ENCODE measurements at places on chromosomes 2 and 18.

DNA sequence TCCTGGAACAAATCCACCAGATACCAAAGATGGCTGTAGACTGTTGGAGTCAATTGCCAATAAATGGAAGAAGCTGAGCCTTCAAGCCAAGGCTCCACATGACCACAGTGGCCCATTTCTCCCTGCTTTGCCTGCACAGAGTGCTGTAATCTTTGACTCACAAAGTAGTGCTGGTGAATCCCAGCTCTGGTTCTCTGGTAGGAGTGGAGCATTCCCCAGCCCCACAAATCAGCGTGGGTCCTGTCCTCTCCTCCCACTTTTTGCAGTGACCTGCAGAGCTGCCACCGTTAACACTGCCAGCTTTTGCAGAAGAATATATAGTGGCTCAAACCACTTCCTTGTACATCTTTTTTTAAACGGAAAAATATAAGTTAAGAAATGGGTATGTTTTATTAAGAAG is 93.9 kb downstream of the MGAT5 start:
- DNase-seq: no peak

- DNase-seq: no peak
Measured at GRCh38 chr18:75227535-75228296, 17.1 kb downstream of the TSHZ1 start.

- DNase-seq: no peak
Measured at GRCh38 chr2:65053199-65053598, 3.0 kb upstream of the CEP68 start.

DNA sequence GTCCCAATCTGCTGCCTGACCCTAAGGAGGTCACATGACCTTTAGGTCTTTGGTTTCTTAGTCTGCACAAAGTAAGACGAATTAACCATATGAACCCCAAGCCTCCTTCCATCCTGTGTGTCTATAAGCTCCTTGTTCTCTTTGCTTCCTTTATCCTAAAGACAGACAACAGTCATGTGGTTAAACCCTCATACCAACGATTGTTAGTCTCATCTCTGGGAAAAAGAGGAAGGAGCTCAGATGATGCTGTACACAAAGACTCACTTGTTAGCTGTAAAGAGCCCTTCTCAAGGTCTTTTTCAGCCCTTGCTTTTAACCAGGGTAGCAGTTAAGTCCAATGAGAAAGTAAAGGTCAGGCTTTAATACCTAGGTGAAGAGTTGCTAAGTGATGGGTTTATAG is 443.7 kb downstream of the TNS1 start:
- DNase-seq: no peak

DNA sequence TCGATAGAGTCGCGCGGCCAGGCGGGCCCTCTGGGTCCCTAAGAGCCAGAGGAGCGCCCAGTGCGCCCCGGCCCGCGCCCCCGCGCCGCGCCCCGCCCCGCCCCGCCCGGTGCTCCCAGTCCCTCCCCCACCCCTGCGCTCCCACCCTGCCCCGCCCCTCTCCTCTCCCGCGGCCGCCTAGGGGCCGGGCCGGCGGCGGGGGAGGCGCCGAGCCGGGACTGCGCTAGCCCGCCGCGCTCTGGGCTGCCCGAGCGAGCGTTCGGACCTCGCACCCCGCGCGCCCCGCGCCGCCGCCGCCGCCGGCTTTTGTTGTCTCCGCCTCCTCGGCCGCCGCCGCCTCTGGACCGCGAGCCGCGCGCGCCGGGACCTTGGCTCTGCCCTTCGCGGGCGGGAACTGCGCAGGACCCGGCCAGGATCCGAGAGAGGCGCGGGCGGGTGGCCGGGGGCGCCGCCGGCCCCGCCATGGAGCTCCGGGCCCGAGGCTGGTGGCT is at the start of gene GPC1:
GPC1 (plus strand) TSS at position 207 of the 491 bp plus-strand sequence; CDS start at position 463, 256 bp downstream.
- DNase-seq: peak; percentile 98

GRCh38 chr2:75094405-75094804 is 104.9 kb downstream of the TACR1 start:
- no peak for DNase-seq

GRCh38 chr2:238874330-238875050 is 26.6 kb downstream of the TWIST2 start:
- DNase-seq: no peak

GRCh38 chr2:25168256-25169072 is at the start of gene POMC:
POMC (minus strand) TSS chr2:25168580; CDS start chr2:25164772, 3,808 bp downstream.
- peak; percentile 75 for DNase-seq

DNA sequence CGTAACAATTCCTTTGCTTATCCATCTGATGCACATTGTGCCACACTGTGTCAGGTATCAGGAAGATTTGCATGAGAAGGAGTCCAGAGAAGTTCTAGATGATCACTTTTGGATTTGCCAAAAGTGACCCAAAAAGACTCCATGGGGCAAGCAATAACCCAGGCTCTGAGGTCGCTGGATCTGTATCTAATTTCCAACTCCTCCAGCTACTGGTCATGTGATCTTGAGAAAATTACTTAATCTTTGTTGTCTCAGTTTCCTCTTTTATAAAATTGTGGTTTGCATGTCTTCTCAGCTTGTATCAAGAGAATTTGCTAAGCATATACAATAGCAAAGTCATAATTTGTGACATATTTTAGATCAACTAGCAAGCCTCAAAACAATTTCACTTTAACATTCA is 61.3 kb upstream of the ITGA4 start:
- DNase-seq: no peak

GRCh38 chr2:189014449-189015138 is 40.4 kb downstream of the COL3A1 start:
- no peak for DNase-seq

- no peak for DNase-seq
Measured at GRCh38 chr2:239579524-239580198, 178.8 kb upstream of the HDAC4 start.

DNA sequence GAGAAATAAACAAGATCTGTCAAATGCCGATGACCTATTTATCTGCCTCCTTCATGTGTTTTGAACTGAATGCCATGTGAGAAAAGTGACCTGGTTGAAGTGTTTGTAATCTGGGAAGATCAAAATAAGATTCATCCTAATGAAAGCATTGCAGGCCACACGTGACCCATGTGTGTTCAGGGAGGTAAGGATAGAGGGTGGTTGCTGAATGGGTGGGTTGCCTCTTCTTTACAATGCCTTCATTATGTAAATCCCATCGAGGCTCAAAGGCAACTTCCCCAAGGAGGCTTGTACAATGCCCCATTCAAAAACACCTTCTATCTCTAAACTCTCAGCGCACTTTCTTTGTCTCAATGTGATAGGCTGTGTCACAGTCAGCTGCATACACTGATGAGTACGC is 273.1 kb downstream of the LRATD1 start:
- no peak for DNase-seq

DNA sequence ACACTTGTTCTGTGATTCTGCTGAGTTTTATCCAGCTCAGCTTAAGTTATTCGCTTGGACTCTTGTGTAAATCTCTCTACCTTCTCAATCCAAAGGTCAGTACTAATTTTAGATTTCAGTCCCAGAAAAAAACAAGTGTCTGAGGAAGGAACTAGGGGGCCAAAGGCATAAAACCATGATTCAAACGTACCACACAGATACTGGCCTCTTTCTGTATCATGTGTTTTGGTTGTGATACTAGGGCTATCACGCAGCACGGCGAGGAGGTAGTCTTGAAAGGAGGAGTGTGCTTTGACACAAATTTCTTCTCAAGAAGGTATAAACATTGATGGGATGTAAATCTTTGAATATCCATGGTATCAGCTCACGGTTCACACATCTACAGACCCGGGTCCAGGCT is 8.3 kb downstream of the SERPINE2 start:
- DNase-seq: no peak

DNA sequence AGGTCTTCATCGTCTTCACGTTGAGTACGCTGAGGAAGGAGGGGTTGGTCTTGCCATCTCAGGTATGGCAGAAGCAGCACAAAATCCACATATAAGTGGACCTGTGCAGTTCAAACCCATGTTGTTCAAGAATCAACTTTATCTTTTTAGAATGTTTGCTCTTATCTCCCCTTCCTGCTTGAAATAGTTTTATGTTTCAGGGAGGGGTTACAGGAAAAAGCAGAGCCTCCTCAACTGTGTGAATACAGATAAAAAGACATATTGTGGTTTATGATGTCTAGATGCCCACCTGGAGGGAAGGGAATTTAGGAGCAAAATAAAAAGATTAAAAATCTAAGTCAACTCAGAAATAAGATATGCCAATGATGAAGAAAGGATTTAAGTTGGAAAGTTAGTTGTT is 75.9 kb downstream of the VRK2 start:
- DNase-seq: no peak

DNA sequence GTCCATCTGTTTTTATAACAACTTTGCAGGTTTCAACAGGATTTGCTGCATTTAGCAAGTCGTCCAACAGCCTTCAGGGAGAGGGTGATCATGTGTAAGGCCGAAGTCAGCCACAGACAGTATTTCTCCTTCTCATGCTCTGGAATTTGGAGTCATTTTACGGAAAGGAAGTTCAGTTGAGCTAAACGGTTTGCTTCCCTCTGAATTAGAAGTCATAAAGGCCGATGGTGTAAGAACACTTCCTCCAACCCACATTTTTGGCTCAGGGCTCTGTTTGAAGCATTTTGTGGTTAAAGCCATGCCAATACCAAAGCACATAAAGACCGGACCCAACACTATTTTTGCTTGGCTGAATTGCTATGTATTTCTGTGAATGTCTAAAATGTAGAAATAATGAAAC is 129.5 kb downstream of the TMEM182 start:
- DNase-seq: no peak

- DNase-seq: no peak
Measured at GRCh38 chr2:240921995-240922244, 15.8 kb downstream of the CROCC2 start.

DNA sequence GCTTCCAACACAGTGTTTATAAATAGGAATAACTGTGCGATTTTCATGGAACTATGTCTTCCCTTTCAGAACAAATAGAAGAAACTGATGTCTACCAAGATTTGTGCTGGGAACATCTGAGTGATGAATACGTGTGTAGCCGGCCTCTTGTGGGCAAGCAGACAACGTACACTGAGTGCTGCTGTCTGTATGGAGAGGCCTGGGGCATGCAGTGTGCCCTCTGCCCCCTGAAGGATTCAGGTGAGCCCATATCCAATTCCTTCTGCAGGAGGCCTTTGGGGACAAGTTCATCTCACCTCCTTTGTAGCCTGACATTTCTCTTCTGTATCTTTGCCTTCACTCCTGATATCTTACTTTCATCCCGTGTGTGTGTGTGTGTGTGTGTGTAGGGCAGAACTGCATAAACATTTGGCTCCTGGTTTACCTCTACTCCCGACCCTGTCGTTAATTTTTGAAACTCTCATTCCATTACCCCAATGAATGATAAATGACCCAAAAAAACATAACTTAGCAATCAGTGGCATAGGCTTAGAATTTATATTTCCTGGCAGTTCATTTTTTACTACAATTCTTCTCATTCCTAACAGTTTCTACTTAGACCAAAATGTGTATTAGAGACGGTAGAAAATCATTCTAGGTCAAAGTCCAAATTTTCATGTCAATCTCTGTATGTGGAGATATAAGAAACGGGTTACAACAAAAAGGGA is 111.0 kb upstream of the RASGRP3 start:
- no peak for DNase-seq

DNA sequence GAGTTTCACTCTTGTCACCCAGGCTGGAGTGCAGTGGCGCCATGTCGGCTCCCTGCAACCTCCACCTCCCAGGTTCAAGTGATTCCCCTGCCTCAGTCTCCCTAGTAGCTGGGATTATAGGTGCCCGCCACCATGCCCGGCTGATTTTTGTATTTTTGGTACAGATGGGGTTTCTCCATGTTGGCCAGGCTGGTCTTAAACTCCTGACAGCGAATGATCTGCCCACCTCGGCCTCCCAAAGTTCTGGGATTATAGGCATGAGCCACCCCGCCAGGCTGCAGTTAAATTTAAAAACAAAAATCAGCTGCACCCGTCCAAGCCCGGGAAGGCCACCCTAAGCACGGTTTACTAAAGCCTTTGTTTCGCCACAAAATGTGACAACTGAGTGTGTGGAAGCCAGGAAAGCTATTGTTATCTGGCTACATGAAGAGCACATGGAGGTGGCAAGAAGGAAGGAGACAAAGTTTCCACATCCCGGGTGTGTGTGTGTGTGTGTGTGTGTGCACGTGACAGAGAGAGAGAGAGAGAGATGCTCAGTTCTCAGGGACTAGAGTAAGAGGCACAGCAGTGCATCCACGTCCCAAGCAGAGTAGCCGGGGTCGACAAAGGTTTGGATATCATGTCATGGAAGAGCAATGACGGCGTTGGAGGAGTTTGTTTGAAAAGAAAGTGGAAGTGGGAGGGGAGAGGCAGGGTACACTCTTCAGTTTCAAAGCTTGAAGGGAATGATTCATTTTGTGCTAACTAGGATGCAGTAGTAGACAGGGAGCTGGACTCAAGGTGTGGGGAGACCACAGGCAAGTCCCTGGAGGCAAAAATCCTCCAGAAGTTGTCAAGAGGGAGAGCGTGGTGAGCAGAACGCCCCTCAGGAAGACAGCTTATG is 20.1 kb downstream of the INPP5D start:
- DNase-seq: no peak

DNA sequence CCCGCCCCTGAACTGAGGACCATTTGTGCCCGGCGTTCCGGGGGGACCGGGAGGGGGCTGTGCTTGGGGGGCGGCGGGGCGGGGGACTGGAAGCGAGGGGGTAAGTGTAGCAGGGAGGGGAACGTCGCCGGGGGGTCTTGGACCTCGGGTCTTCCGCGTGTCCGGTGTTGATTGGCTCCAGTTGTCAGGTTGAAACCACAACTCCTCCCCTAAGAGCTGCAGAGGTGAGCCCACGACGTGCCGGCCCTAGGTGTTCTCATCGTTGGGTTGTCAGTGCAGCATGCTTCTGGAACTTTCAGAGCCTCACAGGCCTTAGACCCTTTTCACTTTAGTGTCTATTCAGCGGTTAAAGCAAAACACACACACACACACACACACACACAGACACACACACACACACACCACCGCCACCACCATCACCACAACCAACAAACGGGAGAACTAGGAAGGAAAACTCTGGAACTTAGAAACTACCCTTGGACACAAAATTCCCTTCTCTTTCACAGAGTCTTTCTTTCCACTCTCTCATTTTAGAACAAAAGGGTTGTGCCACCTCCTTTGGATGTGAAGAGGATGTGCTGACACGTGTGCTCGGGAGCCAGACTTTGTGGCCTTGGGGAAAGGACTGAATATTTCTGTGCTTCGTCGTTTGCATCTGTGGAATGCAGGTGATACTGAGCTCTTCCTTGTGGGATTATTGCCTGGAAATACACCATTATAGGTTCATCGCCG is 6.7 kb upstream of the DLX2 start:
- no peak for DNase-seq

Data from GM03348 (cell line).